ENCODE measurements at places on chromosomes 6 and 20.

DNA sequence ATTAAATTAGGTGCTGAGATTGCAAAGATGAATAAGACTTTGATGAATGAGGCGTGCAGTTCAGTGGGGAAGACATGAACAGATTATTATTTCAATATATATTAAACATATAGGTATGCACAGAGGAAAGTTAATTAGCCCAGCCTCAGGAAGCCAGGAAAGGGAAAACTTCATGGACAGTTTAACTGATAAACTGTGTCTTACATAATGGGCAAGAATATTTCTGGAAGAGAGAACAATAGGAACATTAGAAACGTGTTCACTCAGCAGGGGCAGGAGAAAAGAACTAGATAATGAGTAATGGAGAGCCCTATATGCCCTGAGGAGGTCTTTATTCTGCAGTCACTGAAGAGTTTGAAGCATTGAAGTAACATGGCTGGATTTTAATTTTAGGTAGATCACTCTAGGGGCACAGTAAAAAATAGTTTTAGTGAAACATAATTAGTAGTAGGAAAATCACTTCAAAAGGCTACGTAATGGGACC, 23.6 kb downstream of the CEP57L1 start:
- no peak for DNase-seq

GRCh38 chr6:84651583-84651982, 112.8 kb downstream of the TBX18 start:
- peak; percentile 27 for DNase-seq

GRCh38 chr6:155201461-155202226, 62.2 kb upstream of the CLDN20 start:
- DNase-seq = peak; percentile 69

- no peak for DNase-seq
Observed at GRCh38 chr6:167094820-167095637, 27.9 kb upstream of the CCR6 start.

Measured in fibroblast of lung (primary cell).